Epithelial cell of proximal tubule (primary cell): ENCODE measurements at places on chromosomes 4 and X. TPM values are rescaled to one million over a fixed set of nuclear protein-coding genes. Genes with fewer than 3 reads are reported as not detected.

- DNase-seq: no peak
These were observed 349.9 kb downstream of the BMPR1B start for GRCh38 chr4:95107635-95108034.

GRCh38 chr4:170538821-170539473, 449.2 kb upstream of the AADAT start:
- no peak for DNase-seq

MEPE gene
- not detected in 2 replicates for total RNA-seq

GRCh38 chr4:80422727-80423404, 87.3 kb downstream of the CFAP299 start:
- no peak for DNase-seq

NDP gene
- total RNA-seq: not detected in 2 replicates

DNA sequence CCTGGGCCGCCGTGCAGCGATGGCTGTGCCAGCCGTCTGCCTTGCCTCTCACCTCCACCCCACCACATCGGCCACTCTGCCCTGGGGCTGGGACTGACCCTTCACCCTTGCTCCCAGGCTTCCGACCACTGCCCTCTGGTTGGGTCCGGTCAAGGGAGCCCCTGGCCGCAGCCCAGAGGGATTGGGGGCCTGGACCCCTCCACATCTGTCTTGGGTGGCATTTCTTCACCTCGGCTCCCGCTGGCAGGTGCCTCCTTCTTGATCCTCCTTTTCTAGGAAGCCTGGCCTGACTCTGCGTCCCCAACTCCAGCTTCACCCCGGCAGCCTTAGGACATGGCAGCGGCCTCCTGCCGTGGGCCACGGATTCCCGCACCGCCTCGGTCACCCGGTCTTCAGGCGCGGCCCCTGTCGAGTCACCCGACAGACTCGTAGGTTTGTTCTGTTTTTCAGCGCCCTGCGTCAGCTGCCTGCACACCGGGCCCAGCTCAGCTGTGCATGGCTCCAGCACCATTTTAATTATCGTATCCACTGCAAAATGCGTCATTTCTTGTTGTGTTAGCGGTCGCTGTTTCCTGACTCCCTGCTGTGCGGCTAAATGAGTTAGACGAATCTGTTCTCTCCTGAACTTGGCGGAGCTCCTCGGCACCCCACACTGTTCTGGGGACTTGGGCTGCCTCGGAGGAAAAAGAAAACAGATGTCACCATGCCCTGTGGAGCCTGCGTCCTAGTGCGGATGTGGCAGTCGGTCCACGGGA, 124.0 kb downstream of the FAM53A start:
- DNase-seq: no peak

GRCh38 chr4:6734165-6734786, 18.3 kb downstream of the BLOC1S4 start:
- no peak for DNase-seq

GRCh38 chrX:134672101-134672500, 13.8 kb upstream of the PLAC1 start:
- no peak for DNase-seq

GRCh38 chrX:78019586-78020483, 50.4 kb upstream of the PGAM4 start:
- no peak for DNase-seq

TAF7L gene
- total RNA-seq: 0.36 and 1.3 TPM in 2 replicates

DNA sequence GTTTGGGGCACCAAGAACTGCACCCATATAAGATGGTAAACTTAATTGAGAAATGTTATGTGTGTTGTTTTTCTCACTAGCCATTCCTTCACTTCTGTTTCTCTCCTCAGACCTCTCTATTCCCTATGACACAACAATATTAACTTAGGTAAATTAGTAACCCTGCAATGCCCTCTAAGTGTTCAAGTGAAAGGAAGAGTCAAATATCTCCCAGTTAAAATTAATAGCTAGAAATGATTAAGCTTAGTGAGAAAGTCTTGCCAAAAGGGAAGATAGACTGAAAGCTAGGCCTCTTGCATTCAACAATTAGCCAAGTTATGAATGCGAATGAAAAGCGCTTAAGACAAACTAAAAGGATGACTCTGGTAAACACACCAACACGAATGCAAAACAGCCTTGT, 132.9 kb upstream of the KLF8 start:
- peak; percentile 46 for DNase-seq

IL1RAPL2 gene
- not detected in 2 replicates for total RNA-seq

DNA sequence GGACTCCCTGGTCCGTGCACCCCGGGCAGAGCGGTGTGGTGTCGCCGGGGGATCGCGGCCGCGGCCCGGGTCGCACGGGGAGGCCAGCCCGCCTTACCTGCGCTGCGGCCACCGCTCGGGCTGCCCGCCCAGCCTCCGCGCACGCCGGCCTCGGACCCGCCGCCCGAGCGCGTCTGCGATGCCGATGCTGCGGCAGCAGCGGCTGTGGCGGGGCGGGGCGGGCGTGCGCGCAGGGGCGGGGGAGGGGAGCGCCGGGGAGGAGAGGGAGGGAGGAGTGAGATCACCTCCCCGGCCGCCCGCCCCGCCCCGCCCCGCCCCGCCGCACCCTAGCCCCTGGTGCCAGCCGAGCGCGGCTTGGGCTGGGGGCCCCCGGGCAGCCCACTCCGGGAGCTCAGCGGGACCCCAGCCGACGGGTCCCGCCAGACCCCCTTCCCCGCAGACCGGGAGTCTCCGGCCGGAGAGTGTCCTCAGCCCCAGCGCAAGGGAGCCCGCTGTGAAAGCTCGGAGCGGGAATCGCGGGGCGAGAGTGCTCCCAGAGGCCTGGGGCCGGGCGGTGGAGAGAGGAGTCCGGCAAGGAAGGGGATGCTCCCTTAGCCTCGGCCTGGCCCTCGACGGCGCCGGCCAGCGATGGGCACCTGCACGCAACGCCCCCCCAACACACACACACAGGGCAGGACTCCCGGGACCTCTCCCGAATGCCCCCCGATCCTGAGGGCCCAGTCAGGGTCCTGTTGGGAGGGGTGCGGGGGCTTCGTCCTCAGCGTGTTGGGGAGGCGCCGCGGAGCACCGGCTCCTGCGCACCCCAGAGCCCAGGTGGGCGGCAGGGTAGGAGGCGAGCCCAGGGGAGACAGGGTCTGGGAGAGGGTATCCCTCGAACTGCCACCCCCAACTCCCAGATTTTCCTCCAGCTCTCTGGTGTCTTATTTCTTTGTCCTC, at the start of gene L1CAM:
L1CAM (minus strand) TSS at position 206 of the 936 bp plus-strand sequence. CDS start 10,337 bp downstream, outside the sequence.
- DNase-seq: no peak

WDR17 gene
- total RNA-seq: 0.17 and 0.58 TPM in 2 replicates

HTR2C gene
- not detected in 2 replicates for total RNA-seq

GRCh38 chrX:46715997-46716396, 42.9 kb downstream of the SLC9A7 start:
- no peak for DNase-seq
